ENCODE measurements at places on chromosomes 11 and 22. TPM values are rescaled to one million over a fixed set of nuclear protein-coding genes. Genes with fewer than 3 reads are reported as not detected.

- no peak for DNase-seq
Measured at GRCh38 chr22:30568137-30568805, 6.2 kb downstream of the GAL3ST1 start.

The DRICH1 gene
- total RNA-seq = not detected

DNA sequence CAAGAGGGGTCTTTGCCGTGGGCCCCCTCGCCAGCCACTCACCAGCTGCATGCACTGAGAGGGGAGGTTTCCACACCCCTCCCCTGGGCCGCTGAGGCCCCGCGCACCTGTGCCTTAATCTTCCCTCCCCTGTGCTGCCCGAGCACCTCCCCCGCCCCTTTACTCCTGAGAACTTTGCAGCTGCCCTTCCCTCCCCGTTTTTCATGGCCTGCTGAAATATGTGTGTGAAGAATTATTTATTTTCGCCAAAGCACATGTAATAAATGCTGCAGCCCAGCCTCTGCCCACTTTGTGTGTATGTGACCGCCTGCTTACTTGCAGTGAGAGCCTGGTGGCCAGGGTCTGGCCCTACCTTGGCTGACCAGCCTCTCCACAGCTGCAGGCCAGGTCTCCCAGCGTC lies 2.8 kb upstream of the CRACR2B start:
- no peak for DNase-seq

The MRGPRE gene
- total RNA-seq = 0.15 TPM

GRCh38 chr11:2834503-2835273 lies 50.9 kb downstream of the CDKN1C start:
- no peak for DNase-seq

- DNase-seq = no peak
Measured at GRCh38 chr22:33975841-33976240, 55.6 kb upstream of the LARGE1 start.

- DNase-seq = no peak
Measured at GRCh38 chr11:83046621-83047172, 25.0 kb downstream of the RAB30 start.

Measured in left cardiac atrium (tissue), 4 donors.